ENCODE measurements at places on chromosomes 3 and 15.

GRCh38 chr3:7865611-7866010 is 636.0 kb upstream of the LMCD1 start:
- no peak for DNase-seq

GRCh38 chr3:33372218-33373081 is 67.8 kb downstream of the UBP1 start:
- DNase-seq: peak; percentile 42

- no peak for DNase-seq
Observed at GRCh38 chr15:80665151-80665550, 30.0 kb upstream of the ABHD17C start.

DNA sequence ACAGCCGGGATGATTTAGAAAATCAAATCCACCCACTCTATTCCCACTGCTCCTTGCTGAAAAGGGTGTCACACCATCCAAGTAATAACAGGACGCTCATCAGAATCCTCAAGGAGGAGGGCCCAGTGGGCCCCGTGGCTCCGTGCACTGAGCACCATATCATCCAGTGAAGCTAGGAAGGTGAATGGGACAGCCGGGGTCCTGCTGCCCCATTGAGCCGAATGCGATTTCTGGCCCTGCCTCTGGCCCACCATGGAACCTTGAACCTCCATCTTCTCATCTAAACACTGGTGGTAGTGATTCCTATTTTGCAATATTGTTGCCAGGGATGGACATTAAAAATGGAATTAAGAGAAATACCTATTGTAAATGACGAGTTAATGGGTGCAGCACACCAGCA is 99.1 kb upstream of the SLC6A11 start:
- DNase-seq: no peak

GRCh38 chr15:51126842-51127241 is 32.1 kb upstream of the TNFAIP8L3 start:
- DNase-seq: no peak

- no peak for DNase-seq
Observed at GRCh38 chr3:158702815-158703481, 29.3 kb downstream of the RARRES1 start.

- no peak for DNase-seq
Observed at GRCh38 chr3:53712817-53713388, 133.3 kb downstream of the CHDH start.

DNA sequence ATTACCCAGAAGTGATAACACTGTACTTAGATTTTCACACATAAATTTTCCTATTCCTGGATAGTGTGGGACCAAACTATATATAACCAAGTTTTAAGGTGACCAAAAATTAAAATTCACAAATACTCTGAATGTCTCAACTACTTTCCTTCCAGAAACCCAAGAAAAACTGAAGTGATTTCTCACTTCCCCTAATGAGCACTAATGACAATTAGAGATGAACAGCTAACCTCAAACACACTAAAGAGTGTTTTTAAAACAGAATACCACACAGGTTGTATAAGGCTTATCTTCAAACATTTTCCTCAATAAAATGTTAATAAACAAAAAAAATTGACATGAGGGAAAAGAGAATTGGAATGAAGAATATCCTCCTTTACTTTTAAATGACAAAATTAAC is 188.2 kb downstream of the ZBTB20 start:
- DNase-seq: no peak

DNA sequence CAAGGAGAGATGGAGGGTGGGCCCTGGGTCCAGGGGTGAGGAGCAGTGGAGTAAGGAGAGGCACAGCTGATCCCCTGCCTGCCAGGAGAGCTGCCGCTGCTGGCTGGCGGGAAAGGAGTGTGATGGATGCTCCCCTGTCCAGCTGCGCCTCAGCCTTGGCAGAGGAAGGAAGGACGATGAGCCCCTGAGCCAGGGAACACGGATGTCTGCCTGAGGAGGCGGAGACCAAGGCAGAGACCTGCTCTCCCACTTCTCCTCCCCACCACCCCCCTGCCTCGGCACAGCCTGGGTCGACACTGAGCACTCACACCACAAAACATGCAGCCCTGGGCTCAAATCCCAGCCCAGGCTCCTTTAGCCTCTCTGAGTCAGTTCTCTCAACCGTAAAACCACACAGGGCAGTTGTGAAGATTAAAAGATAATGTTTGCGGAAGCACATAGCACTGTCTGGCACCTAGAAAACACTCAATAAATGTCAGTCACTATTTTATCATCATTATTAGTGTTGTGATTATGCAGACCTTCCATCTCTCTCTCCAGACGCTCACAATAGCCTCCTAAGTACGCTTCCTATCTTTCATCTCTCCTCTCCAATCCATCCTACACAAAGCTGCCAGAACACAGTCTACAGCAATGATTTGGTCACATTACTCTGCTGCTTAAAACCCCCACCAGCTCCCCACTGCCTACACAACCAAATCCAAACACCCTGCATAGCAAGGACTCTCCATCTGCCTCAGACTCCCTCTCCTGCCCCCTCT is 52.2 kb downstream of the SEMA5B start:
- no peak for DNase-seq

- DNase-seq: no peak
Observed at GRCh38 chr3:134699141-134699711, 48.4 kb upstream of the KY start.

GRCh38 chr3:11250902-11251806 is 21.0 kb upstream of the ATG7 start:
- DNase-seq: no peak

- DNase-seq: peak; percentile 61
Observed at GRCh38 chr3:147361454-147362420, 44.6 kb downstream of the ZIC4 start.

- DNase-seq: no peak
Observed at GRCh38 chr15:97875513-97876280, 84.8 kb upstream of the ARRDC4 start.
